Ovary (tissue), 10 donors: ENCODE measurements at places on chromosomes 7 and 10. TPM values are rescaled to one million over a fixed set of nuclear protein-coding genes. Genes with fewer than 3 reads are reported as not detected.

DNA sequence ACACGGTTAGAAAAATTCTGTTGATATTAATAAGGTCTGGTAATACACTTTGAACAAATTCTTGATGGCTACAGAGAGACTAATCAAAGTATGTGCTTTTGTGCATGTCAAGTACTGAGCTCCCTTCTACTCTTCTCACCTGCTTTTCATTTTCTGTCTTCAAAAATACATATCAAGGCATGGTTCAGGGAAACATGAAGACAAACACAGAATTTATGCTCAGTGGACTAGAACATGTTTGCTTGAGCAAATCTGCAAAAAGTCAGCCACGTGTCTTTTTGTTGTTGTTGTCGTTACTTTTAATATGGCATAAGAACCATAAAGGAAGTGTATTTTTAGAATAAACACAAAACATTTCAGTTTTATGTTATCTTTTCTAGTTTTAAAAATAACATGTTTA is 21.9 kb downstream of the CDK13 start:
- no peak for DNase-seq

GRCh38 chr7:2873686-2874551 is 29.8 kb upstream of the GNA12 start:
- DNase-seq: peak; percentile 20

FAM3C gene
- total RNA-seq: 57.2 TPM

SLC18A3 gene
- not detected for total RNA-seq
